Ovary (tissue), 10 donors: ENCODE measurements at places on chromosomes 7 and 10. TPM values are rescaled to one million over a fixed set of nuclear protein-coding genes. Genes with fewer than 3 reads are reported as not detected.

GRCh38 chr7:73970801-73971229 is 57.2 kb upstream of the ELN start:
- DNase-seq, result no peak

DNA sequence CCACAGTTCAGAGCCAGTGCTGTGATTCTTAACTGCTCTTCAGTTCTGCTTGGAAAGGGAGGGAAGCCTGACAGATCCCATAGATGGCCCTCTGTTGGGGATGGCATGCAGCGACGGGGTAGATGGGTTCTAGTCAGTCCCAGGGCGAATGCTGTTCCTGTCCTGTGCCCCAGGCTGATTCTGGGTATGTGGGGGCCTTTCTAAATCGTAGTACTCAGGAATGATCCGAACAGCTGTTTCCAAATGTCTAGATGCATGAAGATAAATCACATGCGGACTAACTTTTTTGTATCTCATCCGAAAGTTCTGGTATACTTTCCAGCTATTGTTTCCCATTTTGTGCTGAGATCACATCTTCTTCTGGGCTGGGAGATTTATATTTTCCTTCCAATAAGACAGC is 186.0 kb upstream of the MKI67 start:
- DNase-seq, result no peak

Gene CALML3
- not detected for total RNA-seq

DNA sequence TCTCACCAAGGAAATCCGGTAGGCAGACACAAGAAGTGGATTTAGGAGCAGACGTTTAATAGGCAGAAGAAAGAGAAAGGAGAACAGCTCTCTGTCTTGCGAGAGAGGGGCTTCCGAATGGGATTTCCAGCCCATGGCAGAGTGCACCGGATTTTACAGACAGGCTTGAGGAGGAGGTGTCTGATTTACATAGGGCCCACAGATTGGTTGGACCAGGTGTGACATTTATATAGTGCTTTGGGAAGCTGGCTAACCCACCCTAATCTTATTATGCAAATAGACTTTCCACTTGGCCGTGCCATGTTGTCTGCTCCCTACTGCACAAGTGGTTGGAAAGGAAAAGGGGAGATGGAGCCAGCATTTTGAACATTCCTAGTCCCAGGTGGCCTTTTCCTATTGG is 57.8 kb downstream of the ANKMY2 start:
- no peak for DNase-seq

Gene TUBAL3
- total RNA-seq, result not detected

DNA sequence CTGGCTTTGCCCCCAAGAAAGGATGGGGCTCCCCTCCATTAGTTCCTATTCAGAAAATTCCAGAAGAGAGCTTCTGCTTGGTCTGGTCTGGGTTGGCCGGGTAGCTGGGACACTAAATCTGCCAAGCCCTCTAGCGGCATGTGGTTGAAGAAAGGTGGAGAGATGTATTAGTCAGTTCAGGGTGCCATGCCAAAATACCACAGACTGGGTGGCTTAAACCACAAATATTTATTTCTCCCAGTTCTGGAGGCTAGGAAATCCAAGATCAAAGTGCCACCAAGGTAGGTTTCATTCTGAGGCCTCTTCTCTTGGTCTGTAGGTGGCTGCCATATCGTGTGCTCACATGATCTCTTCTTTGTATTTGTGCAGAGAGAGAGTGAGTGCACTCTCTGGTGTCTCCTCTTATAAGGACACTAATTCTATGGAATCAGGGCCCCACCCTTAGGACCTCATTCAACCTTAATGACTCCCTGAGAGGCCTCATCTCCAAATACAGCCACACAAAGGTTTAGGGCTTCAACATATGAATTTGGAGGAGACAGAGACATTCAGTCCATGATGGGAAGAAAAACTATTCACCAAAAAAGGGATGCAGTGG is 38.7 kb upstream of the MTPAP start:
- no peak for DNase-seq

DNA sequence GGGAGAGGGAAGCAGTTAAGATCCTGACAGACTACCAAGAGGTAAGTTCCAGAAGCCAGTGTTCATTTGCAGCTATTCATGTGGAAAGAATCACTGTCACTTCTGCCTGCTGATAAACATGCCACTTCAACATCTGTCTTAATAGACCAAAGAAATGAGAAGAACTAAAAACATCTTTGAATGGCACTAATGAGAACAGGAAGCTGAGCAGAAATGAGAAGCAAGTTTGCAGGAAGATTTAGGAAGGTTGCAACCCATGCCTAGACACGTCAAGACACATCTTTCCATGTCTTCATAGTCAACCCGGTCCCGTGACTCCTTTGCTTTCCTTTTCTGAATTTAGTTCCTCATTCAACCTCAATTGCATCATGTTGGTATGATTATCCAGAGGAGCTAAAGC is 180.0 kb downstream of the PDE1C start:
- DNase-seq, result no peak

GRCh38 chr10:5685764-5686240 is 1.2 kb downstream of the TASOR2 start:
- DNase-seq, result no peak

Gene STEAP1
- 4.8 TPM for total RNA-seq

GRCh38 chr10:6530211-6530840 is 49.8 kb downstream of the PRKCQ start:
- no peak for DNase-seq

GRCh38 chr7:93559639-93560491 is 14.7 kb downstream of the CALCR start:
- no peak for DNase-seq

Gene OR9A2
- total RNA-seq, result 0.22 TPM

DNA sequence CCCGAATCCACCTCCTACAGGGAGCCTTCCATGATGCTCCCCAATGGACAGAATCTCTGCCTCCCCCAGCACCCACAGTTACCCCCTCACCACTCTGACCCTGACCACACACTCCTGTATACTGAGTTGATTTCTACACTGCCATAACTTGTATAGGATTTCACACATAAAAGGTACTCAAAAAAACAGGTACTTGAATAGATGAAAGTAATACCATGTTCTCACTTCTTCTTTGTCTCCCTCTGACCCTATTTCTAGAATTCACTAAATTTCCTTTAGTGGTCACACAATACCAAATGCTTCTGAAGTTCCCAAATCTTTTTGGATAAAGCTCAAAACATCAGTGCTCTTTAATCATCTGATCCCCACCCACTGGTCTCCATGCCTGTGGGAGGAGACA is 45.4 kb downstream of the HSPA12A start:
- no peak for DNase-seq

DNA sequence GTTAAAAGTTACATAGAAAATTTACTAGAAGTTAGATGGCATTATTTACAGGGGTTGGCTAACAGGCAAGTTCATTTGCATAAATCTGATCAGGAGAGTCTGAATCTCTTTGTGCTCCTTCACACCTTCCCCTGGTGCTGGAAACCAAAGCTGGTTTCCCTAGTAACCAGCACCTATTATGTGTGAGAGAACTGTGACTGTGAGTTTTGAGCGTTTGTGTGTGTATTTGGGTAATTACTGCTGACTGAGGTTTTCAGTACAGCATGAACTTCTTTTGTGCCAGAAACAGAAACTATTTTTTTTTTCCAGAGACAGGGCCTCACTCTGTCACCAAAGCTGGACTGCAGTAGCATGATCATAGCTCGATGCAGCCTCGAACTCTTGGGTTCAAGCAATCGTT is 10.3 kb upstream of the IFIT1B start:
- no peak for DNase-seq

Gene CPA2
- 3.6 TPM for total RNA-seq

- DNase-seq, result peak; percentile 57
Measured at GRCh38 chr7:101733713-101734475, 83.5 kb upstream of the CUX1 start.

Gene PKD2L1
- not detected for total RNA-seq

DNA sequence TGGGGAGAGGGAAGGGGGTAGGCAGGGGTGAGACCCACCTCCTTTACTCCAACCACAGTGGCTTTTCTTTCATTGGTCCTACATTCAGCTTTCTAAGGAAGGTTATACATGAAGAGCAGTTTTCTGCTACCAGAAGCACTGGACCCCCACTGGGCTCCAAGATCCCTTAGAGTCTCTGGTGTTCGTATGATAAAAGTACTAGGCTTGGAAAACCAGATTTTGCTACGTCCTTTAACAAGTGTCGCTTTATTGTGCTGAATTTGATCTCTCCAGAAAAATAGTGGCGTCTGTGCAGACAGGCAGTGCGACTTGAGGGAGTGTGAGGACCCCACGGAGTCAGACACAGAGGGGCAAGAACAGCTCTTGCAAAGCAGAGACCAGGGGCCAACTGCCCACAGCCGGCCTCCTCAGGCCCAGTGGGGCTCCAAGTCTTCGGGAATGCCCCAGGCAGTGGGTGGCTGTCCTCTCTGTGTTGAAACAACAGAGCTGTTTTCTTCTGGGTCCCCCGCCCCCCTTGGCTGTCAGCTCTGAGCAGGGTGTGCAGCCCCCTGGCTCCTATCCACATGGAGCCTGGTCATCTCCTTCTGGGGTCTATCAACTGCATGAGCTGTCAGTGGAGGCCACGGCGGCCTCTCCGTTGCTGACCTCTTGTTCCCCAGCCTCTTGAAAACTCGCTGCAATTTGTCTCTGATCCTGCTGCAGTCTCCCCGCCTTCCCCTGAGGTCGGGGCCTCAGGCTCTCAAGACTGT is 333.2 kb downstream of the RPS24 start:
- peak; percentile 66 for DNase-seq

Gene COL1A2
- 364 TPM for total RNA-seq

DNA sequence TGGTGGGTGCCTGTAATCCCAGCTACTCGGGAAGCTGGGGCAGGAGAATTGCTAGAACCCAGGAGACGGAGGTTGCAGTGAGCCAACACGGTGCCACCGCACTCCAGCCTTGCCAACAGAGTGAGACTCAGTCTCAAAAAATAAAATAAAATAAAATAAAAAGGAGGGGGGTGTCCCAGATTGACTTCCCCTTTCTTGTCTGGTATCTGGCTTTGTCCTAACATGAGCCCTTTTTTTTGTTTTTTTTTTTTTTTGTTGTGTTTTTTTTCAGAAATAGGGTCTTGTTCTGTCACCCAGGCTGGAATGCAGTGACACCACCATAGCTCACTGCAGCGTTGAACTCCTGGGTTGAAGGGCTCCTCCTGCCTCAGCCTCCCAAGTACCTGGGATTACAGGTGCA is 4.7 kb downstream of the CASP2 start:
- DNase-seq, result no peak

Gene OPALIN
- total RNA-seq, result not detected

DNA sequence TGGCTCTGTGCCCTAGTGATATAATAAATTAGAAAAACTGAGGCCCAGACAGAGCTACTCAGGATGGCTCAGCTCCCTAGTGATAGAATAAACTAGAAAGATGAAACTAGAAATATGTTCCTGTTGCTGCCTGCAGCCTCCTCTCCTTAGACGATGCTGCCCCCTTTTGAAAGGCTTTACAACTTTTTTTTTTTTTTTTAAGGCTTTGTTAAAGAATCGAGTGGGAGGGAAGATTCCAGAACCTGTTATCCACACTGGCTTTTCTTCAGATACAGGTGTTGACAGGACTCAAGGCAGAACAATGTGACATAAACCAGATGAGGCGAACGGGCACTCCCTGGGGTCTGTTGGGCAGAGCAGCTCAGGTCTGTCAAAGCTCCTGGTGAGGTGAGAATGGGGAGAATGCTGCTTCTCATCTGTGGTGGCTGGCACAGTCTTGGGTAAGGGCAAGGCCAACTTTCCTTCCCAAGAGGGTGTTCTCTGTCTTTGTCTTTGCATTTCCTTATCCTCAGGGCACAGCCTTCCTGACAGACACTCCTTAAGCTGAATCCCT is 175.1 kb downstream of the COBL start:
- no peak for DNase-seq

DNA sequence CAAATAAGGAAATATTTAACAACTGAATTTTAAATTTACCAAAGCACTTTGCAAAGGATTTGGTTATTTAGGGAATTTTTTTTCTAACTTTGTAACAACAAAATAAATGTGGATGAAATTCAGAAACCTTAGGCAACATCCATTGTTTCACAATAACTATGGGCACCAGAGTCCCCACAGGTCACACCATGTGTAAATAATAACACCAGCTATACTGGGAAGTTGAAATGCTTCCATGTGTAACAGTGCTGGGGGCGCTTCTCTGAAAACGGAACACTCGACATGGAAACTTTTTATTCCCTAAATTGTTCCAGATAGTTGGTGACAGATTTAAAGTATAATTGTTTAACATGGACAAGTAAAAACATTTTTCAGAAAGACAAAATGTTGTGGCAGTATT is 818.6 kb downstream of the TNS3 start:
- DNase-seq, result no peak

Gene RBP3
- total RNA-seq, result not detected
